Aorta (tissue), 5 donors: ENCODE measurements at places on chromosomes 5 and 9. TPM values are rescaled to one million over a fixed set of nuclear protein-coding genes. Genes with fewer than 3 reads are reported as not detected.

Gene NDUFB6
- 29.5 TPM for total RNA-seq

Gene ANKRD33B
- 3.3 TPM for total RNA-seq

DNA sequence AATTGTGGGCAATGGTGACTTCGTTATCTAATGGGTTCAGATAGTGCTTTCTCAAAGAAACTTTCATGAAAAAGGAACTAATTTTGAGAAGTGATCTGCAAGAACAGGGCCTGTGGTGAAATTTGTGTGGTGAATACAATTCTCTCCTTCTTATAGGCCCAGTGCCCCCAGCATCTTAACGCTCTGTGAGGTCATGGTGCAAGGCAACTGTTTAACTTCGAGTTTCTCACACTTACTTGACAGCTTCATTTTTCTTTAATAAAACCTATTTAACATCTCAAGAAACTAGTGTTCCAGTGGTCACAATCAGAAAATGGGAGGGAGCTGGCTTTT, 69.2 kb downstream of the FAM114A2 start:
- no peak for DNase-seq

DNA sequence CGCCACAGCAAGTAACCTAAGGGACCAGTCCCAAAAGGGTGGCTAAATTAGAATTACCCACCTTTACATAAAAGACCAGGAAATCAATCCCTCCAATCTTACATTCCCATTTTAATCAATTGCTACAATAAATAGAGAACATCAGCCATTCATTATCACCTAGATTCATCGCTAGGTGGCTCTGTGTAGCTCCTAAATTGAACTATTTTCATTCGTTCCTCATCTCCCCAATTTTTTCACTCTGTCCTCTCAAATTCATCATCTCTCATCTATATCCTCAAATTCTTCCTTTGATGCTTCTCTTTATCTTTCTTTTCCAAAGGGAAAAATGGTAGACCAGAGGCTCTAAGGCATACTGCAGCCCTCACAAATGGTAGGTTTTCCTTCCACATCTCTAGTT, 108.2 kb upstream of the TNC start:
- no peak for DNase-seq

DNA sequence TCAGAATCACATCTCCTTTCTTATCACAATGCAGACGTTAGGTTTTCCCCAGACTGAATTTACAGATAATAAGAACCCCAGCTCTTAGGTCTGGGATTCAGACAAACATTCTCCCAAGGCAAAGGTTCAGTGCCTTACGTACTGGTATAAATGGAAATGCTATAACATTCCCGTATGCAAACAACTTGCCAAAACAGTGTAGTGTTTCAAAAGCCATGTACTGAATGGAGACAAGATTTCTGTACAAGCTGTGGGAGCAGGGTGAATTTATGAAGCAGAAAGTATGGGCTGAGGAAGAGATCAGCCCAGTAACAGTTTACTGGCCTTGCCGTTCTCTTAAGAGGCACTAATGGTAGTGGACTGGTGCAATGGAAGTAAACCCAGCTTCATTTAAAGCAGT, 225.5 kb upstream of the ZNF462 start:
- DNase-seq, result no peak

DNA sequence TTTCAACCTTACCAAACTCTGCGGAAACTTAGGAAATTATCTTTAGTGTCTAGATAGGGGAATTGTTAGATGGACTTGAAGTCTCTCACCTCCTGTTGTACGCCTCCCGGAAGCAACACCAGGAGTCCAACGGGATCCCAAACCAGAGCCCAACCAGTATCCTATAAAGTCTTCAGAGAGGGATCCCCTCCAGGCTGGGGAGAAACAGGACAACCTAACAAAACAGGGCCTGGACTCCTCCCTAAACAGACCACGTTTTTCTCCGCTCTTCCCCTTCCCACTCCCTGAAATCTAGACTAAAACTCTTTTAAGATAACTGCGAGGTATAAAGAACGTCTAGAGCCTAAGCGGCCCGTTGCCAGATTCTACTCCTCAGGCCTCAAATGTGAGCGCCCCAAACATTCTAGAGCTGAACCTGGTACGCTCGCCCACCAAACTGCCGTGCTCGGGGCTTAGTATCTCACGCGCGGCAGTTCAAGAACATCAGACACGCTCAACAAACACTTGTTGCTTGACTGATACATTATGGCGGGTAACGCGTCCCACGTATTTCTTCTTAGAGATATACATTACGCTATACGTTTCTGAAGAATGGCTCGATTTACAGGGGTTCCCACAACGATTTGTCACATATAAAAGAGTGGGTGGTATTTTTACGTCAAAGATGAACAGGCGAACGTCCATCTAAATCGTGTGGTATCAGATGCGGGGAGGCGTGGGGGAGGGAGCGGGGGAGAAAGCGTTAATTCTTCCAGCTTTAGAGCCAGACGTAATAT, 663 bp upstream of the SMIM27 start:
- peak; percentile 49 for DNase-seq

DNA sequence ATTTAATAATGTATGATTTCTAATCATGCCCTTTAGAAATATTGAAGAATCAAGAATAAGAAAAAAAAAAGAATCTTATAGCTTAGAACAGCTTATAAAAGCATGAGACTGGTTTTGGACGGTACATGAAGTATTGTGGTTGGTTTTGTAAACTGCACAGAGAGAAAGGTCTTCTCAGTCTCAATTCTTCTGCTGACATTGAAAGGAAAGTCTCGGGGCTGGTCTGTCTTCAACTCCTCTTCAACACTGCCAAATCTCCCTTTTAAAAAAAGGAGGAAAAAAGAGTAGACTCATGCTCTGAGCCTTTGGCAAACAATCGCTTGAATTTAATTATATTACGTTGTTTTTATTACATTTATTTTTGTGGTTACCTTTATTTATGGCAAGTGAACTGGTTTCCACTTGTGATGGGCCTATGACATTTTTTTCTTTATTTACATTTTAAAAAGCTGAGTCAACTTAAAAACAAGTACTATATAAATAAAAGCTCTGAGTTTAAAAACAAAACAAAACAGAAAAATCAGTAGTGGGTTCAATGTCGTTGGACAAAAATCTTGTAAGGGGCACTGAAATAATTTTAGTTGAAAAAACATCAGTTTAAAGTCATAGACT, 32.8 kb upstream of the EBF1 start:
- no peak for DNase-seq

- DNase-seq, result no peak
These were observed at the start of gene IGFBPL1 for GRCh38 chr9:38423973-38424843. Gene IGFBPL1 (minus strand): TSS chr9:38424454. CDS start chr9:38424424, 30 bp downstream.

GRCh38 chr9:36738318-36738976, 165.8 kb downstream of the MELK start:
- no peak for DNase-seq

Gene CDK7
- 22.7 TPM for total RNA-seq

Gene AIF1L
- total RNA-seq, result 38.1 TPM

GRCh38 chr9:114216081-114216480, 60.7 kb downstream of the COL27A1 start:
- peak; percentile 76 for DNase-seq

GRCh38 chr5:159359408-159359807, 29.1 kb upstream of the IL12B start:
- DNase-seq, result no peak

GRCh38 chr5:149172261-149172660, 31.0 kb downstream of the ABLIM3 start:
- no peak for DNase-seq

DNA sequence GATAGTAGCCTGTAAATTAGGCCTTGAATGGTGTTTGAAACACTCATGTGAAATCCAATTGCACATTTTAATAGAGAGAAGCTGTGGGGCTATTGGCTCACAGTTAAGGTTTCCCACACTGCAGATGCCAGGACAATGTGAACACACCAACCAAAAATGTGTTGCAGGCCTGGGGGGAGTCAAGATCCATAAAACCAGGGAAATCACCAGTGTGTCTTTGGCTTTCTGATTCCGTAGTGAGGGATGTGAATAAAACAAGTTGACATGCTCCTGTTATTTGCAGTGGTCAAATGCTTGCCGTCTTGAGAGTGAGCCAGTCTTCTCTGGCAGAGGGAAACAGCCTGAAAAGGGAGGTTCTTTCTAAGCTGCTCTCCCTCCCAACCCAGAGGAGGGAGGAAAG, 79.0 kb downstream of the ZNF462 start:
- DNase-seq, result no peak

GRCh38 chr5:110940136-110940535, 131.4 kb upstream of the TSLP start:
- DNase-seq, result no peak

Gene LCN1
- total RNA-seq, result 0.81 TPM

DNA sequence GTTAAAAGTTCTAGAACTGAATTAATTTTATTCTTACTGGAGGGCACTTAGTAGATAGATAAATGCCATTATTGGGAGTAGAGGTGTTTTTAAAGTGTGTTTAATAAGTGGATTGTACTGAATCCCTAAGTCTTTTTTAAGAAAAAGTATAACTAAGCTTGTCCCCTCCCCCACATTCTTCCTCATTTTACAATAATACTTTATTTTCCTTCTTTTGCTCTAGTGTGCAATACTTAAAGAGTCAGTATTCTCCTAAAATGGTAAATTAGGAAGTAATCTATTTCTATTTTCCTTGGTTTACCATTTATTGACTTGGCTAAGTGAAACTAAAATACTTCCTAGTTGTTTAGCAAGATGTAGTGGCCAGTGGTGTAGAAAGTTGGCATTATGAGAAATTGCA, 11.6 kb downstream of the UBLCP1 start:
- DNase-seq, result no peak

Gene FSTL4
- total RNA-seq, result 0.42 TPM

GRCh38 chr5:164475339-164475977, 970.0 kb downstream of the MAT2B start:
- no peak for DNase-seq

Gene SLC25A2
- total RNA-seq, result 1.1 TPM

- no peak for DNase-seq
These were observed 82.1 kb upstream of the TNFSF8 start for GRCh38 chr9:115012486-115012885.

Gene ADGRV1
- total RNA-seq, result 0.62 TPM
